Neuronal stem cell (in vitro differentiated cells): ENCODE measurements at places on chromosomes 7 and 10.

GRCh38 chr10:49579621-49580020 lies 30.5 kb upstream of the SLC18A3 start:
- DNase-seq, result no peak
- no peak overlapping the region for H3K27ac ChIP-seq
- peaks cover 2% of the 10 kb centered on the region for H3K4me1 ChIP-seq

GRCh38 chr7:105532709-105533460 lies 884 bp downstream of the RINT1 start:
- H3K4me3 ChIP-seq, result peak overlapping the region; percentile 97
- peaks cover 6% of the 10 kb centered on the region for H3K4me1 ChIP-seq
- H3K27me3 ChIP-seq, result no peaks in the 10 kb centered on the region

- H3K4me3 ChIP-seq, result peak within 1 kb of the TSS; percentile 84
- no peaks in the 10 kb centered on the region for H3K36me3 ChIP-seq
- no peak within 1 kb of the TSS for H3K27ac ChIP-seq
These were observed at the start of gene CLEC2L for GRCh38 chr7:139523199-139523941. TSS of gene CLEC2L (plus strand) at chr7:139523685. CDS start at chr7:139523928, 243 bp downstream.

- no peak overlapping the region for H3K27ac ChIP-seq
- no peak overlapping the region for H3K4me3 ChIP-seq
- H3K4me1 ChIP-seq, result no peaks in the 10 kb centered on the region
- H3K27me3 ChIP-seq, result no peaks in the 10 kb centered on the region
These were observed 103.4 kb upstream of the MDFIC start for GRCh38 chr7:114818501-114818900.

GRCh38 chr10:68560943-68561864 lies 1.1 kb downstream of the TET1 start:
- H3K27ac ChIP-seq, result peak overlapping the region; percentile 49
- peaks cover 4% of the 10 kb centered on the region for H3K4me1 ChIP-seq
- DNase-seq, result peak; percentile 35
- no peaks in the 10 kb centered on the region for H3K27me3 ChIP-seq
- peak overlapping the region; percentile 80 for H3K4me3 ChIP-seq

DNA sequence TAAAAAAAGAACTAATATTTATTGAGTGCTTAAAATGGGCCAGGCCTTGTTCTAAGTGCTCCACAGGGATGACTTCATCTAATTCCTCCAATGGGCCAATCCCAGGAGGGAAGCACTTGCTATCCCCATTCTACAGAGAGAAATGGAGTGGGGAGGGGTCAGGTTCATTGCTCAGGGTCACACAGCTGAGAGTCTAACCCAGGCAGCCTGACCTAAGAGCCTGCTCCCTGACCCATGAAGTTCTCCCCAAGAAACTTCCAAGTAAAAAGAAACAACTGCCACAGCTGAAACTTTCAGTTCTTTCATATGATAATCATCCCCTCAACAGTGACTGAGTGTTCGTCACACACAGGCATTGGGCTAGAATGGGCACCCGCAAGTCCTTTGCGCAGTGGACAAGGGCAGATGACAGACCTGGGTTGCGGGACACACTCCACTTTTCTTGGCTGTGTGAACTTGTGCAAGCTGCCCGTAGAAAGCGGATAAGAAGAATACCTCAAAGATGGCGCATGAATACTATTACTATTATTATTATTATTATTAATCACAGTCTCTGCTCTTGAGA lies 39.7 kb downstream of the BEND7 start:
- no peaks in the 10 kb centered on the region for H3K36me3 ChIP-seq
- no peaks in the 10 kb centered on the region for H3K4me1 ChIP-seq
- no peak overlapping the region for H3K27ac ChIP-seq

GRCh38 chr7:4805110-4805983 lies 29.9 kb downstream of the AP5Z1 start:
- DNase-seq, result no peak
- no peaks in the 10 kb centered on the region for H3K4me1 ChIP-seq
- no peak overlapping the region for H3K4me3 ChIP-seq
- H3K27me3 ChIP-seq, result no peaks in the 10 kb centered on the region

GRCh38 chr10:11782793-11783557 lies 40.2 kb upstream of the PROSER2 start:
- H3K36me3 ChIP-seq, result no peaks in the 10 kb centered on the region
- H3K4me3 ChIP-seq, result no peak overlapping the region
- DNase-seq, result peak; percentile 56
- no peaks in the 10 kb centered on the region for H3K4me1 ChIP-seq
- H3K27ac ChIP-seq, result no peak overlapping the region
- H3K27me3 ChIP-seq, result no peaks in the 10 kb centered on the region

DNA sequence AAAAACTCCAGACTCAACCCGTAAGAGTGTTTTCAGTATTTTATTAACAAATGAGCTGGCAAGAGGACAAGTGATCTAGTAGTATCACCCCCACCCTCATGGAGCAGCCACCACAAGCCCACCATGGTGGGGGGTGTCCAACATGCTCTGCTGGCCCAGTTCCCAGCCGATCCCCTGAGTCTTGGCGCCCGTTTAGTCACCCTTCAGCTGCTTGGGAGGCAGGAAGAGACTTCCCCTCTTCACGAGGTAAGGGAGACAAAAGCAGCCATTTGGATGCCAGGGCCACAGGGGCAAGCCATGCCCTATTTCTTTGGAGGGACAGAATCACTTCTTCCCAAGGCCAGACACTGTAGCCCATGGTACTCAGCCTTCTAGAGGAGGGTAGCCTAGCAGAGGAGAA lies 54.1 kb downstream of the NOD1 start:
- no peaks in the 10 kb centered on the region for H3K27me3 ChIP-seq
- no peak for DNase-seq
- H3K27ac ChIP-seq, result no peak overlapping the region
- H3K4me3 ChIP-seq, result no peak overlapping the region
- H3K36me3 ChIP-seq, result peaks cover 17% of the 10 kb centered on the region

- DNase-seq, result no peak
- no peaks in the 10 kb centered on the region for H3K27me3 ChIP-seq
- H3K4me1 ChIP-seq, result peaks cover 6% of the 10 kb centered on the region
- peak overlapping the region; percentile 94 for H3K4me3 ChIP-seq
These were observed 772 bp downstream of the PRDX3 start for GRCh38 chr10:119177708-119178371.

DNA sequence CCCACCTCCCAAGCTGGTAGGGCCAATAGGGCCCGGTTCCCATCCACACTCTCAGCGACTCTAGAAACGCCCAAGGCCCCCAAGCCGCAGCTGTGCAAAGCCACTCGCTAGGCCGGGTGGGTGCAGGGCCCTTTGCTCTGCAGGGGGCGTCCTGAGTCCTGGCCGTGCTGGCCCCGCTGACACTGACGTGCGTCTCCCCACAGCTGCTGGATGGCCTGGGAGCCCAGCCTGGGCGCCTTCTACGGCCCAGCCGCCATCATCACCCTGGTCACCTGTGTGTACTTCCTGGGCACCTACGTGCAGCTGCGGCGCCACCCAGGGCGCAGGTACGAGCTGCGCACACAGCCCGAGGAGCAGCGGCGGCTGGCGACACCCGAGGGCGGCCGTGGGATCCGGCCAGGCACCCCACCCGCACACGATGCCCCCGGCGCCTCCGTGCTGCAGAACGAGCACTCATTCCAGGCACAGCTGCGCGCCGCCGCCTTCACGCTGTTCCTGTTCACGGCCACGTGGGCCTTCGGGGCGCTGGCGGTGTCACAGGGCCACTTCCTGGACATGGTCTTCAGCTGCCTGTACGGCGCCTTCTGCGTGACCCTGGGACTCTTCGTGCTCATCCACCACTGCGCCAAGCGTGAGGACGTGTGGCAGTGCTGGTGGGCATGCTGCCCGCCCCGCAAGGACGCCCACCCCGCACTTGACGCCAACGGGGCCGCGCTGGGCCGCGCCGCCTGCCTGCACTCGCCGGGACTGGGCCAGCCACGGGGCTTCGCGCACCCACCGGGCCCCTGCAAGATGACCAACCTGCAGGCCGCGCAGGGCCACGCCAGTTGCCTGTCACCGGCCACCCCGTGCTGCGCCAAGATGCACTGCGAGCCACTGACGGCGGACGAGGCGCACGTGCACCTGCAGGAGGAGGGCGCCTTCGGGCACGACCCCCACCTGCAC lies 31.6 kb upstream of the KNDC1 start:
- H3K4me1 ChIP-seq, result peaks cover 5% of the 10 kb centered on the region
- no peak overlapping the region for H3K27ac ChIP-seq
- no peak for DNase-seq
- no peaks in the 10 kb centered on the region for H3K36me3 ChIP-seq
- peaks cover 6% of the 10 kb centered on the region for H3K27me3 ChIP-seq
- H3K4me3 ChIP-seq, result no peak overlapping the region

GRCh38 chr10:128337860-128338378 lies 211.7 kb upstream of the MKI67 start:
- no peak for DNase-seq
- no peaks in the 10 kb centered on the region for H3K36me3 ChIP-seq
- H3K4me1 ChIP-seq, result no peaks in the 10 kb centered on the region
- no peak overlapping the region for H3K4me3 ChIP-seq
- no peak overlapping the region for H3K27ac ChIP-seq

GRCh38 chr7:87152897-87153641 lies 816 bp downstream of the DMTF1 start:
- H3K27ac ChIP-seq, result peak overlapping the region; percentile 100
- peaks cover 12% of the 10 kb centered on the region for H3K4me1 ChIP-seq
- peak overlapping the region; percentile 99 for H3K4me3 ChIP-seq
- H3K27me3 ChIP-seq, result no peaks in the 10 kb centered on the region
- no peaks in the 10 kb centered on the region for H3K36me3 ChIP-seq

GRCh38 chr10:71029907-71030306 lies 141.5 kb upstream of the PCBD1 start:
- DNase-seq, result no peak
- H3K36me3 ChIP-seq, result no peaks in the 10 kb centered on the region
- peaks cover 3% of the 10 kb centered on the region for H3K4me1 ChIP-seq
- no peak overlapping the region for H3K27ac ChIP-seq

GRCh38 chr7:6917258-6917657 lies 91.2 kb upstream of the CCZ1B start:
- DNase-seq, result no peak
- H3K4me3 ChIP-seq, result no peak overlapping the region
- no peak overlapping the region for H3K27ac ChIP-seq
- no peaks in the 10 kb centered on the region for H3K27me3 ChIP-seq

DNA sequence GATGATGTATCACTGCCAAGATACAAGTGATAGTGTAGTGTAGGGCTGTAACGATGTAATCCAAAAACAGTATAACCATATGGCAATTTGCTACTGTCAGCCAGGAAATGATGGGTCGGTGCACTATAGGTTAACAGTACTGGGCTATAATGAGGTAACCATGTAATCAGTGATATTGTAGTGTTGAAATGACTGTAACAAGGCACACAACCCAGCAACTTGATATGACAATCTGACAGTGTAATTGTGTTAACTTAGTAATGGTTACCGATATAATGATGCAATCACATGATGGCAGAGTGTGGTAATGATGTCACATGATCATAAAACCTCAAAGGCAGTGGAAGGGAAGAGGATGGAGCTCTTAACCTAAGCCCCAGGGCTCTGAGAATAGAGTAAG lies 73.8 kb upstream of the SLF2 start:
- no peak for DNase-seq
- H3K4me3 ChIP-seq, result no peak overlapping the region
- no peaks in the 10 kb centered on the region for H3K36me3 ChIP-seq
- peaks cover 4% of the 10 kb centered on the region for H3K27me3 ChIP-seq

DNA sequence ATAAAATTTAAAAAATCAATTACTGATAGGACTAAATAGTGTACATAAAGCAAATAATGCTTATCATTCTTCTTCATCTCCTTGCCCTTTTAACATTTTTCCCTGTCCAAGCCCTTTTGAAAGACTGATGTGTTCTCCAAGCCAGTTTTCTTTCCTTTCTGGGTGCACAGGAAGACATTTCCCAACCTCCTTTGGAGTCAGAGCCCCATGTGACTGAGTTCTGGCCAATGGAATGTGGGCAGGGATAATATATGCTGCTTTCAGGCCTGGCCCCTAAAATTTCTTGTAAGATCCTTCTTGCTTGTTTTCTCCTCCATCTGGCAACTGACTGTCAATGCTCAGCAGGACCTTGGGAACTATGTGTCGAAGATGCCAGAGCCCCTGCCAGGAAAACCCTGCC lies 197.5 kb downstream of the EMX2 start:
- no peaks in the 10 kb centered on the region for H3K4me1 ChIP-seq
- no peak overlapping the region for H3K4me3 ChIP-seq
- no peaks in the 10 kb centered on the region for H3K36me3 ChIP-seq
- H3K27ac ChIP-seq, result no peak overlapping the region
- H3K27me3 ChIP-seq, result no peaks in the 10 kb centered on the region

DNA sequence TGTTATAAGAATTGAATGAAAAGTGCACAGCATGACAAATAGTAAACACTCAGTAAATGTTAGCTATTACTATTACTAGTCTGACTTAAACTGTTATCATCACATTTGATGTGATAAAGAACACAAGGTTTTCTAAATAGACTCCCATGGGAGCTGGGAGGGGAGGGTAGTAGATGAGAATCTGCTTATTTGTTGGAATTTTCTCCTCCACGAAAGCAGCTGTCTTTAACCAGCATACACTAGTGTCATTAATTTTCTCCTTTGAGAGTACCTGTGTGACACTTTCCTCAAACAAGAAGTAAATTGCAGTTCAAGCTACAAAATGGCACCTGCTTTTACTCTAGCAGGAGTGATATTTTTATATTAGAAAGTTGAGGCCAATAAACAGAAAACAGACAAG lies 200.1 kb downstream of the SKAP2 start:
- DNase-seq, result no peak
- no peaks in the 10 kb centered on the region for H3K36me3 ChIP-seq
- peaks cover 8% of the 10 kb centered on the region for H3K4me1 ChIP-seq
- H3K27ac ChIP-seq, result no peak overlapping the region

DNA sequence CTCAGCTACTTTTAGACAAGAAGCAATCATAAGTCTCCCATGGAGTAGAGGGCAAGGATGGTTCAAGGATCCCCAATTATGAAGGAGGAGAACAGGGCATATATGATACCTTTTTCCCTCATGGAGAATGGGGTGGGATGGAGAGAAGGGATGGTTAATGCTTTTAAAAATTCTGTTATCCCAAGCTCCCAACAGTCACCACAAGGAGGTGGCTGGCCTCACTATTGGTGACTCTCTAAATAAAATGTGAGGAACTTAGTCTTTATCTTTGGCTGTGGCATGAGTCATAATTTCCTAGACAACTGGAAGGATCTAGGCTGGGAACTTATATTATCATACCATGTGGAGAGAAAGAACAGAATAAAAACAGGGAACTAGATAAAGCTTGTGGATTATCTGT lies 297.0 kb downstream of the PHTF2 start:
- no peaks in the 10 kb centered on the region for H3K36me3 ChIP-seq
- H3K4me3 ChIP-seq, result no peak overlapping the region
- H3K4me1 ChIP-seq, result no peaks in the 10 kb centered on the region
- no peak for DNase-seq
